T-cell (primary cell): ENCODE measurements at places on chromosomes 5 and 9.

DNA sequence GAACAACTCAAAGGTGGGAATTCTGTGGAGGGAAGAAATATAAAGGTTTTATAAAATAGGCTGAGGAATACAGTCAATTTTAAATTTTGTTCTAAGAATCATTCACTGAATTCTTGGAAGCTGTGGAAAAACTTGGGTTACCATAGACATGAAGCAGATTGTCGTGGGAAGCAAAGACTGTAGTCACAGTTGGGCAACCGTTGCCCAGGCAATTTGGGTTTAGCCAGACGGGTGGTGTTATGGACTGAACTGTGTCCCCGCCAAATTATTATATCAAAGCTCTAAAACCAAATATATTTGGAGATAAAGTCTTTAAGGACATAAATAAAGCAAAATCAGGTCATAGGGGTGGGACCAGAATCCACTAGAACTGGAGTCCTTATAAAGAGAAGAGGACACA lies 463.7 kb upstream of the CTNND2 start:
- DNase-seq, result no peak

DNA sequence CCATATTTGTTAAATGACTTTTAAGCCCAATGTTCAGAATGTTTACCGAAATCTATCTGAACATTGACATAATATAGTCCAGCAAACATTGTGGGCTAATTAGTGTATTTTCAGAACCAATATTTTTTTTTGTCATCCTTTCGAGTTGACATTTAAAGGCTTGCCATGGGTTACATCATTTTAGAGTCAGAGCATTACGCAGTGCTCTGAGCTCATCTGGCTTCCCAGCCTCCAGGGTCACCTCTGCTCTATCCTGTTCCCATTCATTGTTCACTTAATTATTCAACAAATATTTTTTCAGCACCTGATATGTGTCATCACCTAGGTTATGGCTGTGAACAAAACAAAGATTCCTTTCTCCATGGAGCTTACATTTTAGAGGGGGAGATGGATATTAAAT lies 80.2 kb downstream of the SREK1 start:
- DNase-seq, result no peak

DNA sequence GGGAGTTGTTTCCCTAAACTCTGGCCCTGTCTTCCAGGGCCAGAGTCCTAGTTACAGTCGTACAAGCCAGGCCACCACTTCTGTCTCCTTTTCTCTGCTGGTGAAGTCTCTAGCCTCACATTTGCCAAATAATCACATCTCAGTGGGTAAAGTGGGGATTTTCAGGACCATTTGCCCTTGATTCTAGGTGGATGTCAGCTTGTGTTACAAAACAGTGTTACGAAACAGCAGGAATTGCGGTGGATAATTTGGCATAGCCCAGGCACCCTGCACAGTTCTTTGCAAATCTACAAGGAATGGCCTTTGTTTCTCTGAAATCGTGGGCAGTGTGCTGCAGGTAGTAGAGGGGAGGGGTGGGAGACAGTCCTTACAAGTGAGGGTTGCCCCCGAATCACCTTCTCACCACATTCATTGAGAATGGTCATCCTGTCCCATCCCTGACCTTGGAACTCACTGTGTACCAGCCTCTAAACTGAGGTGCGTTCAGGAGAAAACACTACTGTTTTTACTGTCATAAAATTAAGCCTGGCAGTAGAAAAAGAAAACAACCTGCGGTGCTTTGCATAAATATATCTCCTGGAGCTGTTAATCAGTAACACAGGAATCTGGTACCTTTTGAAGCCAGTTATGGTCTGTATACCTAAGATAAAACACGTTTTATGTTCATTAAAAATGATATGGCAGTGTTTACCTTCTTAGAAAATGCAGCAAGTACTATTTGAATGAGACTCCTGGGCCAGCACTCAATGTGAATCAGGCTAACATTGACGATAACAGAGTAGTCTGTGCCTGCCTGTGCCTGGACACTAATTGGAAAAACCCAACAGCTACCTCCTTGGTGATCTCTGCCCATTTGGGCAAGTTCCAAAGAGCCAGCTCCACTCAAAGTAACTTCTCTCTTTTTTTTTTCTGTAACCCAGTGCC lies 44.3 kb downstream of the CYSTM1 start:
- DNase-seq, result no peak

DNA sequence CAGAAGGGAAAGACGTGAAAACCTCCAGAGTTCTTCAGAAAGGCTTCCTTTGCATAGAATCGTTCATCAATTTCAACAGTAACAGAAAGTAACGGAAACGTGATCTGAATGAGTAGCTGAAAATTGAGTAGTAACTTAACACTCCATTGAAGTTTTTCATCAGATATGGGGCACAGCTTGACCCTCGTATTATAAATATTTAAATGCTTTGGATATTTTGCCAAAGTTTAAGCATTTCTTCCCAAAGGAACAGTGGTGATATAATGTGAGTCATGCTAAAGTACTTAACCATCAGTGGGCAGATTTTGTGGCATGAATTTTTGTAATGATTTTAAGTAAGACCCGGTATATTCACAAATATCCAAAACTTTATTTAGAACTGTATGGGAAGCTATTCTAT lies 67.4 kb upstream of the ADAMTS19 start:
- no peak for DNase-seq

GRCh38 chr5:165231821-165232508 lies 1726.5 kb downstream of the MAT2B start:
- DNase-seq, result no peak

GRCh38 chr9:131288217-131288616 lies 1.3 kb upstream of the PLPP7 start:
- no peak for DNase-seq
